Activated naive CD4-positive, alpha-beta T cell treated with anti-CD3 and anti-CD28 coated beads for 36 hours (primary cell): ENCODE measurements at places on chromosomes 7 and 10. TPM values are rescaled to one million over a fixed set of nuclear protein-coding genes. Genes with fewer than 3 reads are reported as not detected.

Gene PPP1R3C
- total RNA-seq = 0.12 TPM

Gene MAT1A
- total RNA-seq = not detected

Gene ZNF467
- 0.47 TPM for total RNA-seq

Gene CRPPA
- total RNA-seq = 0.38 TPM

Gene SFRP4
- total RNA-seq = not detected

Gene MBL2
- total RNA-seq = not detected

Gene MKI67
- total RNA-seq = 266 TPM
